ENCODE measurements at places on chromosomes 5 and 9.

- no peak for DNase-seq
These were observed 31.1 kb downstream of the FOXD1 start for GRCh38 chr5:73417303-73418034.

DNA sequence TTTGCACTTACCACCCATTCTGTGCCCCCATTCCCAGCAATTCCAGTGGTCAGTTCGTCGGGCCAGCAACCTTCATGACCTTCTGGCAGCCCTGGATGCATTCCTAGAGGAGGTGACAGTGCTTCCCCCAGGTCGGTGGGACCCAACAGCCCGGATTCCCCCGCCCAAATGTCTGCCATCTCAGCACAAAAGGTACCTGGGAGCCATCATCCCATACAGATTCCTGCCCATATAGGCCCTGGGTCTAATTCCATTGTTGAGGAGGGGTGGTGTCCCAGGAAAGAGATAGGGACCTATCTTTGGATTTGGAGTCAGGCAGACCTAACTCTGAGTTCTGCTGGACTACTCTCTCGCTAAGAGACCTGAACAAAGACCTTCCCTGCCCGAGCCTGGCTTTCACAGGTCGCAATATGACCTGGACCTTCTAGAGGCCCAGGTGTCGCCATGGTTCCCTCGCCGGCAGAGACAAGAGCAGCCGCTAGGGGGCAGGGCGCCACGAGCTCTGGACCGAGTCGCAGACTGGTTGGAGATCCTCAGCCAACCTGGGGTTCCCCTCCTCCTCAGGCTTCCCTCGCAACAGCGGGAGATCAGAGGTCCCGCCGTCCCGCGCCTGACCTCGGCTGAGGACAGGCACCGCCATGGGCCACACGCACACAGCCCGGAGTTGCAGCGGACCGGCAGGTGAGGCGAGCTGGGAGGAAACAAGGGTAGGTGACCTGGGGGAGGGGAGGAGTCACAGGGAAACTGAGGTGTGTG, 3.1 kb downstream of the SLC4A9 start:
- DNase-seq, result peak; percentile 90

DNA sequence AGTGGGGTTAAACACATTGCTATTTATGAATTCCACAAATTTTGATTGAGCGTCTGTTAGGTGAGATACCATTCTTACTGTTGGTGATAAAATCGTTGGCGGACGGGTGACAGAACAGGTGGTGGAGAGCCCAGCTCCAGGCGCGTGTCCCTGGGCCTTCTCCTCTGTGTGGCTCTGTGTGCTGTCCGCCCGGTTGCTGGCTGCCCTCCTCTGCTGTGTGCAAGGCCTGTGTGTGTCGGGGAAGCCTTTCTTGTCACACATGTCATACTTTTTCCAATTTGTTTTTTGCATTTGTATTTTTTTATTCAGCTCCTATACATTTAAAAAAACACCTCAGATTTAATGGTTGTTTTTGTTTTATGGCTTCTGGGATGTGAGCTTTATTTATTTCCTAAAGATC, 33.9 kb downstream of the TENT4A start:
- DNase-seq, result no peak

- no peak for DNase-seq
These were observed 914 bp upstream of the CD72 start for GRCh38 chr9:35618854-35619799.

- DNase-seq, result no peak
These were observed 1997.6 kb upstream of the WWC1 start for GRCh38 chr5:166293892-166294291.

- DNase-seq, result no peak
These were observed 19.9 kb downstream of the CDKN2A start for GRCh38 chr9:21974343-21974721.

DNA sequence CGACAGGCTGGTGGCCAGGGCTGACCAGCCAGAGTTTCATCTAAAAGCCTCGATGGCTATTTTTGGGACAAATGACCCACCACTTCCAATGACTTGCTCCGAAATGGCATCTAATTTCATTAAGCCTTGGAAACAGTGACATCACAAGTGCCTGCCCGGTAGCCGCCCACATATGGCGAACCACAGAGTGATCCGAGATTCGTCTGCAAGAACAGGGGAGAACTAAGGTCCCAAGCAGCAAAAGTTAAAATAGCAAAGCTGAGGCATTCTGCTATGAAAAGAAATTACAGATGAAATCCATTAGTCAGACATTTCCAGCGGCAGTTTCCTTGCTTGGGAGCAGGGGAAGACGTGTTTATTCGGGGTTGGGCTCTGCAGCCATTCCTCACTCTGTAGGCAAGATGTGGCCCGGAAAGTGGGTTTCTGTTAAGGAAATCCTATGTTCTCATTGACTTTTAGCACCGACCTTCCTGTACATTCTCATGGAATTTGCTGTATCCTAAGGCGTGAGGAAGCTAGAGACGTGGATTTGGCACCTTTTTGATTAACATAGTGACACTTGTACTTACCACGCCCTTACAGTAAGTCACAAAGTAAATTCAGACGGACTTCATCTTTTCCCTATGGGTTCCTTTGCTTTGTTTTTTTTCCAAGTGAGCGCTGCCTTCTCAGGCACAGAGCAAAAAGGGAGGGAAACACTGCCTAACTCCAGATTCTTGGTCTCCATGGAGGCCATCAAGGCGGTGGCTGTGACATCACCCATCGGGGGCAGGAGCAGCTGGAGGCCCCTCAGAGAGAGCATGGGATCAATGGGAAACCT, 45.1 kb downstream of the ERGIC1 start:
- DNase-seq, result no peak

GRCh38 chr5:9815051-9815450, 184.9 kb upstream of the TAS2R1 start:
- DNase-seq, result no peak

DNA sequence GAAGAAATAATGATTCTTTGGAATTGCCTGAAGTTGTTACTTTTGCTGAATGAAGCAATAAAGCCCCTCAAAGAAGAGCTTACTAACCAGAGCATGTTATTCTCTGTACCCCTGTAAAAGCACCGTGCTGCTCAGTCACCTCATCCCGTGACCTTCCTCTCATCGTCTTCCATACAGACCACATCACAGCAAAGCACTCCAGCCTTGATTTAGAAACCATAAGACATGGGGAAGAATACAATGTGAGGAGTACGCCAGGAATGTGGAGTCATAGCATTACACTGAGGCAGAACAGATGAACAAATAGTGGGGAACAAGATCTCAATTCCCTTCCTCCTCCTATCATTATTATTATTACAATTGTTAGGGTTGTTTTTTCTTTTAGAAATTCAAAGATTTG, 49.1 kb downstream of the ERAP1 start:
- DNase-seq, result no peak

- DNase-seq, result peak; percentile 90
These were observed 4.3 kb upstream of the AHRR start for GRCh38 chr5:317086-317811.

DNA sequence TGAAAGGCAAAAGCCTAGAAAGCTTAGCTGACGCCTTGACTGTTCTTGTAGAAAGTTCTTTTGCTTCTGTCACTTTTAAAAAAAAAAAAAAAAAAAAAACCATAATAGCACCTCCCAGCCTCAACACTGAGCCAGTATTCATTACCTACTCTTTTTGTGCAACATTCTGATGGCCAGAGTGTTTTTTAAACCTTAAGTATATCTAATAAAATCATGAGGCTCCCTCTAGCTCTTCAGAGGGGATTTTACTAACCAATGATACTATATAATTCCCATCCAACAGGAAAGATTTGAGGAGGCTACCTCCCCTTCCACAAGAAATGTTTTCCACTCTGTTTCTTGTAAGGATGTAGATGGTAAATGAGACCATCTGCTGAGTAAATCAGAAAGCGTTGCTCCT, 3.9 kb downstream of the BNC2 start:
- no peak for DNase-seq

DNA sequence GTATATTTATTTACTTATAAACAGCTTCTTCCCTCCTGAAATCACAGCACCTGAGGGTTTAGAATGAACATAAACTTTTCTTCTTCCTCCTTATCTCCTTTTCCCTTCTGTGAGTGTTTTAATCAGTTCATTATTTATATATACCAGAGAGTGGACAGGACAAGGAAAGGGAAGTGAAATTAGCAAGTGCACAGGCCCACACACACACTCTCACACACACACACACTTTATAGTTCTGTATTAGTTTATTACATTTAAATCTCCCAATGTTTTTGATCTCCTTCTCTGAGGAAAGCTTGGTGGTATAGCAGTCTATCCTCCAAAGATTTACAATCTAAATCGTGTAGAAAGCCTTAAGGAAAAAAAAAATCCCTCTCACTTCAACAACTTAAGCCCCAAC, 353.5 kb downstream of the NDUFS4 start:
- DNase-seq, result no peak

- no peak for DNase-seq
These were observed 409.4 kb upstream of the CTNND2 start for GRCh38 chr5:12313602-12314001.

DNA sequence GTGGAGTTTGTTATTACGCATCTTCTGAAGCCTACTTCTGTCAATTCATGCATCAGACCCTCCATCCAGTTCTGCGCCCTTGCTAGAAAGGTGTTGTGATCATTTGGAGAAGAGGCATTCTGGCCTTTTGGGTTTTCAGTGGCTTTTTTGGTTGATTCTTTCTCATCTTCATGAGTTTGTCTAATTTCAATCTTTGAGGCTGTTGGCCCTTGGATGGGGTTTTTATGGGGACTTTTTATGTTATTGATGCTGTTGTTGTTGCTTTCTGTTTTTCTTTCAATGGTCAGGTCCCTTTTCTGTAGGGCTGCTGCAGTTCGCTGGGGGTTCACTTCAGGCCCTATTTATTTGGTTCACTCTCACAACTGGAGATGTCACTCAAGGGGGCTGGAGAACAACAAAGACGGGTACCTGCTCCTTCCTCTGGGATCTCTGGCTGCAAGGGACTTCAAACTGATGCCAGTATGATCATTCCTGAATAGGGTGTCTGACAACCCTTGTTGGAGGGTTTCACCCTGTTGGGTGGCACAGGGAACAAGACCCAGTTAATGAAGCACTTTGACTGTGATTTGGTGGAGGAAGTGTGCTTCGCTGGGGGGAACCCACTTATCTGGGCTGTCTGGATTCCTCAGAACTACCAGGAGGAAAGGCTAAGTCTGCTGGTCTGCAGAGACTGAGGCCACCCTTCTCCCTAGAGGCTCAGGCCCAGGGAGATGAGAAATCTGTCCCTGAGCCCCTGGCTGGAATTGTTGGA, 226.7 kb upstream of the PTGER4 start:
- no peak for DNase-seq

- no peak for DNase-seq
These were observed 4.2 kb upstream of the FGF18 start for GRCh38 chr5:171415115-171415730.

GRCh38 chr9:89601856-89602562, 2.8 kb upstream of the GADD45G start:
- DNase-seq, result no peak

- no peak for DNase-seq
These were observed 597 bp upstream of the TMEM250 start for GRCh38 chr9:136119061-136119882.

DNA sequence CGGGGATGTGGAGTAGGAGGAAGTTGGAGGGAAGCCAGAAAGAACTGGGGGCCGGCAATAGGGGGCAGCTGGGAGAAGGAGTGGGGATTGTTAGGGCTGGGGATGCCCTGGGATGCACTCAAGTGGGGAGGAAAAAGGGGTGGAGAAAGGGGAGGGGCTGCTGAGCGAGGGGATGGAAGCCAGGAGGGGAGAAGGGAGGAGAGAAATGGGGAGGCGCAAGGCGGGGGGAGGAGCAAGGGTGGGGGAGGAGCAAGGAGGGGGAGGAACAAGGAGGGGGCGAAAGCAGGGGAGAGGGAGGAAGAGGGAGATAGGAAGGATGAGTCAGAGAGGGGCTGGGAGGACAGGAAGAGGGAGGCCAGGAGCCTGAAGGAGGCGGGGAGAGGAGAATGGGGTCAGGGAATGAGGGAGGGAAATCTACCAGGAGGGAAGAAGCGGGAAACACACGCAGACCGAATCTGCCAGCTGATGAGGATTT, 1.6 kb downstream of the IRX4 start:
- no peak for DNase-seq

GRCh38 chr9:18333157-18333556, 140.8 kb upstream of the ADAMTSL1 start:
- no peak for DNase-seq

DNA sequence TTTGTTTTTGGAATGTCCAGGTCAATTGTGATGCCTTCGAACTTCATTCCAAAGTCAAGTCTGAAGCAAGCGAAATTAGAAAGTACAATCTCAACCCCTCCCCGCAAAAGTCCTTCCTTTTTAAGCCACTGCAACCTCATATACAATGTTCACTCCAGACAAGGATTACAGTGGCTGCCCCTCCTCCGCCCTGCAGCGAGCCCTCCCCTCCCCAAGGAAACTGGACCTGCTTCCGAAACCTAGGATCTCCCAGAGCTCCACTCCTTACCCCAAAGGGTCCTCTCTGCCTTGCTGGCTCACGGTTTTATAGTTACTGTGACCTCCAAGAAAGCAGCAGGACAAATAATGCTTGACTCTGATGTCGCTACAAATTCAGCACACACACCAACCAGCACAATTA, 10.4 kb downstream of the LRRC14B start:
- DNase-seq, result no peak

GRCh38 chr9:92614763-92615461, 55.0 kb downstream of the IPPK start:
- no peak for DNase-seq

DNA sequence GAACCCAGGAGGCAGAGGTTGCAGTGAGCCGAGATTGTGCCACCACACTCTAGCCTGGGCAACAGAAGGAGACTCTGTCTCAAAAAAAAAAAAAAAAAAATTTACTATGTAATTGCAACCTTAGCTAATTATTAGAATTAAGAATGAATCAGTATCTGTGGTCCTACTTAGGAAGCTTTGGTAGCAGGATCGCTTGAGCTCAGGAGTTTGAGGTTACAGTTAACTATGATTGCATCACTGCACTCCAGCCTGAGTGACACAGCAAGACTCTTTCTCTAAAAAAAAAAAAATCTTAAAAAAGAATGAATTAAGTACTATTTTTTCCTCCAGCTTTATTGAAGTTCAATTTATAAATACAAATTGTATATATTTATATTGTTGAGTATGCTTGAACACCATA, 16.7 kb downstream of the NDUFAF2 start:
- no peak for DNase-seq

GRCh38 chr5:103942587-103943186, 380.1 kb upstream of the NUDT12 start:
- no peak for DNase-seq

DNA sequence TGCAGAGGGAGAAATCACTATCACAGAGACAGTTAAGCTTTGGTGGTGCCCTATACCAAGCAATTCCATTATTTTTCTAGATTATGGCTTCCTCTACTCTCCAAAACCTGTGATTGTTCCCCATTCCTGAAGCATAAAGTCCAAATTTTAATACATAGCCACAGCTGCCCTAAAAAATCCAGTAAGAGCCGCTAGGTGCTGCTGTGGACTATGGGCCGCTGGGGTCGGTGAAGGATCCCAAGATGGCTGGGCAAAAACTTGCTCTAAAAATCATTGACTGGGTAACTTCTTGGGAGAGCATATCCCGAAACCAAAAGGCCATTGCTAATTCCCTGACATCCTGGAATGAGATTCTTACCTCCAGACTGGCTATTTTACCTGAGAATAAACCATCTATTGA, 245.3 kb downstream of the NFIB start:
- no peak for DNase-seq

GRCh38 chr9:12717907-12718306, 24.7 kb downstream of the TYRP1 start:
- no peak for DNase-seq
